SHP77 treated with DMSO at 0.1 percent for 48 hours (cell line): ENCODE measurements at places on chromosomes 11 and 22.

DNA sequence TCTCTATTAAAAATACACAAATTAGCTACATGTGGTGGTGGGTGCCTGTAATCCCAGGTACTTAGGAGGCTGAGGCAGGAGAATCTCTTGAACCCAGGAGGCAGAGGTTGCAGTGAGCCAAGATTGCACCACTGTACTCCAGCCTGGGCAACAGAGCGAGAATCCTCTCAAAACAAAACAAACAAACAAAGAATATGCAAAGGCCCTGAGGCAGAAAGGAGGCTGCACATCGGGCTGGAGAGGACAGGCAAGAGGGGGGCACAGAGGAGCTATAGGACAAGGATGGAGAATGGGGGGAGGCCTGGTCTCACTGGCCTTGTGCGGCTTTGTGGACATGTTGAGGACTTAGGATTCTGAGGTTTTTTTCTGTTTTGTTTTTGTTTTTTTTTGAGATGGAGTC is 8.4 kb downstream of the TRIOBP start:
- no peak for DNase-seq

GRCh38 chr22:39256186-39256552 is 11.4 kb upstream of the PDGFB start:
- no peak for DNase-seq

GRCh38 chr22:29870574-29870973 is 12.4 kb upstream of the MTMR3 start:
- no peak for DNase-seq

DNA sequence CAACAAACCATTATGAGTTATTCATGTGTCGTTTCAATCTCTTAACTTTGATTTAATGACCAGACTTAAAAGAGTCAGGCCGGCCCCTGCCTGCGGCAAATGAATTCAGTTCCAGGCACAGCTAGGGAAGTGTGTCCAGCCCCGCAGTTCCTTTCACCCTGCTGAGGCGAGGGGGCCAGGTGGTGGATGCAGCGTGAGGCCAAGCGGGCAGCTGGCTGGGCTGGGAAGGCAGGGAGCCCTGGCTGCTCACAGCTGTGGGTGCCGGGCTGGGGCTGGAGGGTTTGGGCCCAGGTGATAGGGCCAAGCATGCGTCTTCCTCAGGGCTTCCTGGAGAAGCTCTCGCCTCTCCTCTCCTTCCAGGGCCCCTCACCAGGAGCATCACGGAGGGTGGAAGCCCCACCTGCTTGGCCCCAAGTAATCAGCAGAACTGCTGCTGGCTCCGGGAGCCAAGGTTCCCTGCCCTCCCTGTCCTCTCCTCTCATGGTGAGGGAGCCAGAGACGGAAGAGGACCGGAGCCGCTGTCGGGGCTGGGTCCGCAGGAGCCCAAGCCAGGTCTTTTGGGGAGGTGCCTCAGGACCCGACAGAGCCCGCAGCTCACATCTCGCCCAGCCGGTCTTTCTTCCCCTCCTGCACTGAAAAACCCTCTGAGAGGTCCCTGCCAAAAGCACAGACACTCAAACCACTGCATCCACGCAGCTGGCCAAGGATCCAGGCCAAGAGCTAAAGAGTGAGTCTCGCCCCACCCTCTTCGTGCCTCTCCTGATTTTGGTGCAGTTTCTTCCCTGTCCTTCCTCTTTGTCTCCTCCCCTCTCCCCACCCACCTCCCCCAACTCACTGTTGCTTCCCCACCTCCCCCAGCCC is 97.0 kb downstream of the ST3GAL4 start:
- no peak for DNase-seq

- no peak for DNase-seq
Observed at GRCh38 chr11:103779054-103779453, 257.4 kb upstream of the DDI1 start.

DNA sequence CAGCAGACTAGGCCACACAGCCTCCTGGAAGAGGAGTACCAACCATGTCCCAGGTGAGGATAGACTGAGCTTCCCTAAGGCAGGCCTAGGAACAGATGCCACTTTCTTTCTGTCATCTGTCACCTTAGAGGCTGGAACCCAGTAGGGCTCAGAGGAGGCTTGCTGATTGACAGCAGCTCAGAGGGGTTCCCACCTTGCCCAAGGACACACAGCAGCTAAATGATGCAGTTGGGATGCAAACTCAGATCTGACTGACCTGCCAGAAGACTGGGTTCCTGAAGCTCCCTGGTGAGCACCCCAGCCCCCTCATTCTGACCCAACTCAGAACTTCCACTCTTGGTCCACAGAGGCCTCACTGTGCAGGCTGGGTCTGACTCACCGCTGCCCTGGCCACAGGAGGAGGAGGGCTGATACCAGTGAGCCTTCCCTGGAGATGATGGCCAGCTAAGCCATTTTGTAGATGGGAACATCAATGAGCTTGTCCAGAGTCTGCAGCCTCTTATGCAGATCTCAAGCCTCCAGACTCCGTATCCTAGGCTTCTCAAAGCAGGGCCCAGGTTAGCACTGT is 14.0 kb downstream of the CAPN5 start:
- DNase-seq, result no peak

DNA sequence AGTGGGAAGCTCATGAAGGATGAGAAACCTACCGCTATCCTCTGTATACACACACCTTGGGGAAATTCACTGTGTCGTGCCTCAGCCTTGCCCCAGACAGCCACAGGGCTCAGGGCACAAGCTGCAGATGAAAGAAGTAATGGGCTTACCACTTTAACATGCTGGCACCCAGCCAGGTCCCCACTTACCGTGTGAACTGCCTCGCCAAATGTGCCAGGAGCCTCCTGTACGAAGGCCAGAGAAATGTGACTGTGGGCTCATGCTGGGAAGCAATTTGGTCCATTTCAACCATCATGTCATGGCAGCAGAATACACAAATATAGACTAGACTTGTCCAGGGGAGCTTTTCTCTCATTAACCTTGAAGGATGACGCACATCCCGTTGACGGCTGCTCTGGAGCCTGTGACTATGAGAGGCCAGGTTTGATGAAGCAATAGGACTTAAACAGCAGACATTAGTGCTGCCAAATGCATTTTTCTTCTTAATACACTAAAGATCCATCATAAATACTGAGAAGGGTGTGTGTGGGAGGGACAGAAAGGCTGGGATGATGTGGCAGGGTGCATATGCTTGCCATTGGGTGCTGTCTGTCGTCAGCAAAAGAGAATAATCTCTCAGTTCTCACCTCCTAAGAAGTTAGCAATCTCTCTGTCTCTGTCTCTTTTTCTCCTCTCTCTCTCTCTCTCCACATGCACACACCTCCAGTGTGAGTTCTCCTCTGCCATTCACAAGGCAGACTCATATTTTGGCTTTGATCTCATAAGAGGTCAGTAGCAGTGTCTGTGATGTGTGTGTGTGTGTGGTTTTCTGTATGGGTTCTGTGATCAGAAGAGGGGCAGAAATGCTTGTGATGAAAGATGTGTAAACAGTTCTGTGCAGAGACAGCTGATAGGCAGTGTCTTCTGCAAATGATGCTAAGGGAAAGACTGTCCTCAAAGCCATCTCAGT is 142.4 kb downstream of the KIRREL3 start:
- DNase-seq, result no peak

DNA sequence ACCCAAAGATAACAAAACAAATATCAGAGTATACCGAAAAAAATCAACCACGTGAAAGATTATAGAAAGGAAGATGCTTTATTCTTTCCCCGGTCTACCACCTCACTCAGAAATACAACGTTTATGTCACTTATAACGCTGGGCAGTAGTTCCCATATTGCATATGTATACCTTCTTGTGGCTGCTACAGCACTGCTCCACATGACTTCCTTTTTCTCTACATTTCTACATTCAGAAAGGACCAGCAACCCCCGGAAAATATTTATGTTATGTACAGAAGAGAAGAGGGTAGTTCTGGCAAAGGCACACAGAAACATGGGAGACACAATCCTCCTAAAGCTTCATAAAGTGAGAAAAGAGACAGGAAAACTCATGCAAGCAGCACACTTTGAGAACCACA is 56.8 kb downstream of the MTMR2 start:
- DNase-seq, result no peak

GRCh38 chr22:42397332-42398249 is 34.6 kb downstream of the NFAM1 start:
- DNase-seq, result no peak

DNA sequence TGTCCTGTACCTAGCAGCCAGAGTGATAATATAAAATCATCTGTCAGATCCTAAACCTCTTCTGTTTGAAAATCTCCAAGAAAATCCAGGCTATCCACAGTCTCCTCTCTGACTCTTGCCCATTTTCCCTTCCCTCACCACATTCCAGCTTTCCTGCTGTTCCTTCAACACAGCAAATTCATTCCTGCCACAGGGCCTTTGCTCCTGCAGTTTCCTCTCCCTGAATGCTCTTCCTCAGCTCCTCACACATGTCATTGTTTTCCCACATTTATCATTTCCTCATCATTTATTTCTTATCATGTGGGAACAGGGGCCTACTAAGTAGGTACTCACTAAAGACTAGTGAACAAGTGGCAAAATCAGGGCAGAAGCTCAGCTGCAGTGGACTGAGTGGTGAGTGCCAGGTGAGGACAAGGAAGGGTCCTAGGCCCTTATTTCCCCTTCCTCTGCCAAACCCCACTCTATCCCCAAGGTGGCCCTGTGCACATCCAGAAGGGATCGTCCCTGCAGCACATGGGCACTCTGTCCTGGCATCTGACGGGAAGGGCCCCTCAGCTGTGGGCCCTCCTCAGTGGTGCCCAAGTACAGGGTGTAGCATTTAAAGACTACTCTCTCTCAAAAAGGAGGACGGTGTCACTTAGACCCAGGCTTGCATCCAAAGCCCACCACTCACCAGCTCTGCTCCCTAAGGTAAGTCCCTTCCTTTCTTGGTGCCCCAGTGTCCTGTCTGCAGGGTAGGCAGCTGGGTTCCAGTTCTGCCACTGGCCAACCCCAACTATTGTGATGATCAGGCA is 2.0 kb downstream of the LRRC32 start:
- no peak for DNase-seq

DNA sequence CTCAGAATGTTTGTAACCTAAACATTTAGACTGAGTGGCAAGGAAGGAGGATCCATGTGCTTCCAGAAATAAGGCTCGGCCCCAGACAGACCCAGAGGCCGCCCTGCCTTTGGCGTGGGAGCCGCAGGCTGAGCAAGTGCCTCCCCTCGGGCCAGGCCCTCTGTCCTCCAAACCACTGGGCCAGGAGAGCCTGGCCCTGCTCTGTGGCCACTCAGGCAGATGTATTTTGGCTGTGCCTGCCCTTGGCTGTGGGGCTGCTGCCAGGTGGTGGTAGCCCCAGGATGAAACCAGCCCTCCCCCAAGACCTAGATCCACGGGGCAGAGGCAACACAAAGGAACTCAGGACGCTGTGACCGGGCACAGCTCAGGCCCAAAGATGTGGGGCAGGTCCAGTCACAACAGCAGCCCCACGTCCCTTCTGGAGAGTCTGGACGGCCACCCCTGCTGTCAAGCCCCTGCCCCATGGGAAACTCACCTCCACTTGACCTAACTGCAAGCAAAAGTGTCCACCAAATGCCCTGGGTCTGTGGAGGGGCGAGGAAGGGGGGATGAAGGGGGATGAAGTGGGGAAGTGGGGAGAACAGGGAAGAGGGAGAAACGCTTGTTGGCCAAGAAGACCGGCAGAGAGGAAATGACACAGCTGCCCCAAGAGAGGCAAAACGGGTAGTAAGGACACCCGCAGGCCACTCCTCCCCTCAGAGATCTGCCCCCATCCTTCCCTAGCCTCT is 24.0 kb downstream of the PISD start:
- no peak for DNase-seq

DNA sequence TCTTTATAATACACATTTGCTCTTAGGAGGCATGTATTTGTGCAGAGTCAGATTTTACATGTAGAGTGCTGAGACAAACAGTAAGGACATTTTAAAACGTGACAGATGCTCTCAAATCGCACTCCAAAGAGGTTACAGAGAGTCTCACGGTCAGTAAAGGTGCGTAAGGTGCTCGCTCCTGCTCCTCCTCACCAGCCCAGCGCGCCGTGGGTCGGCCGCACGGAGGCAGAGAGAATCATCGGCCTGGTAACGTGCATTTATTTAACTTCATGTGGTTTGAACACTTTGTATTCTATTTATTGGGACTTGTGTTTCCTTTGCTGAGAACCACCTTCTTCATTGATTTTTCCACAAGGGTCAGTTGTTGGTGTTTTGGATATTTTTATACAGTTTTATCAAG is 900.1 kb downstream of the BRD1 start:
- DNase-seq, result no peak

DNA sequence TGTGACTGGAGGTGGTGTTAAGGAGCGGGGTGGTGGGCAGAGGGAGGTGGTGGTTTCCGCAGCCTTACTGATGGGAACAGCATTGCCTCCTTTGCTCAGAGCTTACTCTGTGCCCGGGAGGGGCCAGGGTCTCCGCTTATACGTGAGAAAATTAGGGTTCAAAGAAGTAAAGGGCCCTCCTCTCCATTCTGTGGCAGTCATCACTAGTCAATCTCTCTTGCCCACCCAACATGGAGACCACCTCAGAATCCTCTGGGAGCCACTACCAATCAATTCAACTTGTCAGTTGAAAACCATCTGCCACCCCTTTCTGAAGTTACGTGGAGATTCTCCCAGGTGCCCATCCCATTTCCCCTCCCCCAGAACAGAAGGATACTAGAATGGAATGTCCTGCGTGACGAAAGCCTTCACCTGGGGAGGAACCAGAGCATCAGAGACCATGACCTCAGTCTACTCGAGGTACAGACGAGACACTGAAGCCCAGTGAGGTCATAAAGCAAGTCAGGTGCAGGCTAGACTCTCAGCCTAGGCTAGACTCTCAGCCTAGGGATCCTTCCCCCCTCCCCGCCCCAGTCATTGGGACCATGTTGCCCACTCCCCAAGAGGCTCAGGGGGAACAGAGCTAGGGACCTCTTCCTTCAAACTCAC is 2.0 kb downstream of the SELENOM start:
- no peak for DNase-seq

DNA sequence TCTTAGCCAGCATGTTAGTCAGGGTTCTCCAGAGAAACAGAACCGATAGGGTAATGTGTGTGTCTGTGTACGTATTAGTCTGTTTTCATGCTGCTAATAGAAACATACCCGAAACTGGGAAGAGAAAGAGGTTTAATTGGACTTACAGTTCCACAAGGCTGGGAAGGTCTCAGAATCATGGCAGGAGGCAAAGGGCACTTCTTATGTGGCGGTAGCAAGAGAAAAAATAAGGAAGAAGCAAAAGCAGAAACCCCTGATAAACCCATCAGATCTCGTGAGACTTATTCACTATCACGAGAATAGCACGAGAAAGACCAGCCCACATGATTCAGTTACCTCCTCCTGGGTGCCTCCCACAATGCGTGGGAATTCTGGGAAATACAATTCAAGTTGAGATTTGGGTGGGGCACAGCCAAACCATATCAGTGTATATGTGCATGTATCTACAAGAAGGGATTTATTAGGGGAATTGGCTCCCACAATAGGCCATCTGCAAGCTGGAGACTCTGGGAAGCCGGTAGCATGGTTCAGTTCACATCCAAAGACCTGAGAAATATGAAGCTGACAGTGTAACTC is 173.7 kb upstream of the NECTIN1 start:
- DNase-seq, result no peak
